Mammary epithelial cell (primary cell): ENCODE measurements at places on chromosomes 3 and 15. TPM values are rescaled to one million over a fixed set of nuclear protein-coding genes. Genes with fewer than 3 reads are reported as not detected.
A peak's percentile ranks its signal among the peaks of the same experiment; 100 is the strongest.

DNA sequence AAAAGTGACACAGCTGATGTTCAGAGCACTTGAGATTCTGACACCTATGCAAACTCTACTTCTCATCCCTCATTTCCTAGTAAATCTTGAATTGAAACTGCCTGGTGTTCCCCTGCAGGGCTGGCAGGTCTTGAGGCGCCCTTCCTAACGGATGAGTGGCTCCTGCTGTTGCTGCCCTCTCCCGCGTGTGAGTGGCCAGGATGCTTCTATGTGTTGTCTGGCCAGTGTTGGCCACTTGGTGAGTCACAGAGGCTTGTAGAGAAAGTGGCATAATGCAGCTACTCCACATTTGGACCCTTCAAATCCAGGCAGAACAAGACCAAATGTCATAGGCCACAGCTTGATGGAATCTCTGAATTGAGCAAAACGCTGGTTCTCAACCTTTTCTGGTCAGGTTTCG is 63.6 kb downstream of the MOBP start:
- no peak for DNase-seq

GRCh38 chr15:64163659-64164362 is 989 bp upstream of the PPIB start:
- peak; percentile 32 for DNase-seq

DNA sequence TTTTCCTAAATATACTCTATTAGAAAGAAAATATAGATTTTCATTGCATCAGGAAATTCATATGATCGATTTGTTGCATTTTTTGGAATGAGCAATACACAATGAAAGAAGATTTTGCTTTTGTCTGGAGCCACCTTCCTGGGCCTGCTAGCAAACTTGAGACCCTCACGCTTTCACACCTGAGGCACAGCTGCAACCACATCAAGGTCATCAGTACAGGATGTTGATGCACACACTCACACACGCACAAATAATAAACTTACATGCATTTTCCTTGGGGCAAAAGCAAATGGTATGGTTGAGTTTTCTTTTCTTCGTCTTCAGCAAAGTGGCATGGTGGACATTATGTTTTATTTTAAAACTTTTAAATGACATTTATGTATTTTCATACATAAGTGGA is 64.8 kb upstream of the SATB1 start:
- no peak for DNase-seq

- no peak for DNase-seq
These were observed 106.0 kb upstream of the LINGO1 start for GRCh38 chr15:77738441-77739302.

- no peak for DNase-seq
These were observed 18.1 kb upstream of the PARP14 start for GRCh38 chr3:122662505-122662904.

DNA sequence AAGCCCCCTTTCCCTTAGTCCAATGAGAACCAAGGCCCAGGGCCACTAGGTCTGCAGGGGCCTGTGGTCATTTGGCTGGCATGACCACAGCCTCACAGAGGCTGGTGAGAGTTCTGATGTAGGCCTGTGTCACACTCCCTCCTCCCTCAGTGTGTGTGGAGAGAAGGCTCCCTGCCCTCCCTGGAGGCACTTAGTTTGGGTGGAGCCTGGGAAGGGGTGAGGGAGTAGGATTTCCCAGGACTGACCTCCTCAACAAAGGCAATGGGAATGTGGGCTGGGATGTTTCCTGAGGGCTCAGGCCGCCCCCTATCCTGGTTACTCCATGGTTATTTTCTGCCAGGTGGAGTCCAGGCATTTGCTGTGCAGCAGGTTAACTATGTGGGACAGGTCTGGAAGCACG is 7.6 kb downstream of the TEX264 start:
- peak; percentile 22 for DNase-seq

GRCh38 chr3:124993466-124993865 is 58.9 kb upstream of the MUC13 start:
- DNase-seq: no peak

GRCh38 chr15:68411343-68411675 is 20.7 kb downstream of the ITGA11 start:
- no peak for DNase-seq

DNA sequence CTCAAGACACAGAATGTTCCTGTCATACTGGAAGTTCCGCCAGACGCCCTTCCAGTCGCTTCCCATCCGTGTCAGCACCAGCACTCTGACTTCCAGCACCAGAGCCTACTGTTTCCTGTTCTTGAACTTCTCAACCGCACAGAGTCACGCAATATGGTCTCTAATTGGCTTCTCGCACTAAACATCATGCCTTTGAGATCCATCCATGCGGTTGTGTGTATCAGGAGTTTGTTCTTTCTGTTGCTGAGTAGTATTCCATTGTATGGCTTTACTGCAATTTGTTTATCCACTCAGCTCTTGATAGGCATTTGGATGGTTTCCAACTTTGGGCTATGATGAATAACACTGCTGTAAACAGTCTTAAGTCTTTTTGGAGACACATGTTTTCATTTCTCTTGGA is 112.1 kb downstream of the LRRK1 start:
- DNase-seq: no peak

- DNase-seq: peak; percentile 100
These were observed 11.3 kb upstream of the C3orf52 start for GRCh38 chr3:112074616-112075497.

DNA sequence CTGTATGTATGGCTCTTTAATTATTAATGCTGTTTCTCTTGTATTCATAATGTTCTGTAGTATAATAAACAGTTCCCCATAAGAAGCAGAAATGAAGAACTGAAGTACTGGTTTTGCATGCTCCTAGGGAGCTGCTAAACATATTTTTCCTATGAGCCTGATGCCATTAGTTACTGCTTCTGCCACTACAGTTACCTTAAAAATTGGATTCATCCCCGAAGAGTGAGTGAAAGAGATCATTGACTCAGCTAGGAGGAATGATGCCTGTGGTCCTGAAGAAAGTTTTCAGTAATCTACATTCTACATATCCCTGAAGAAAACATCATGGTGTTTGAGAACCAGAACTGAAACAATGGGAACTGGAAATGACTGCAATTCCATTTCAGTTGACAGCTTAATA is 37.1 kb upstream of the ST3GAL6 start:
- peak; percentile 20 for DNase-seq

DNA sequence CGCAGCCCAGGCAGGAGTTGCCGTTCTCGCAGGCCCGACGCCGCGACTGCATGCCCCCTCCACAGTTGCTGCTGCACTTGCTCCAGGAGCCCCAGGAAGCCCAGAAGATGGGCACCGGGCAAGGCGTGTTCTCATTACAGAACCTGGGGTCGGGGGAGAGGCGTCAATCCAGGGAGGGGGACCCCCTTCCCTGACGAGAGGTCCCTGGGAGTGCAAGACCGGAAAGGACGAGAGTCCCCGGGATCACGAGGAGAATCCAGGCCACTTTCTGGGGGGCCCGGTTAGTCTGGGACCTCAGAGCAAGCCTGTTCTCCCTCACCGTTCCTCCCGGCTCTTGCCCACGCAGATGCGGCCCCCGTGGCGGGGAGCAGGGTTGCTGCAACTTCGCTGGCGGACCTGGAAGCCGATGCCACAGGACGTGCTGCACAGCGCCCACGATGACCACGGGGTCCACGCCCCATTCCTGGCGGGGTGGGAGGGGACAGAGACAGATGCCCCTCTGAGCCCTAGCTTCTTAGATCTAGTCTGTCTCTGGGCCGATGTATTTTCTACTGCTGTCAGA is 113.9 kb downstream of the SEMA5B start:
- DNase-seq: no peak

DNA sequence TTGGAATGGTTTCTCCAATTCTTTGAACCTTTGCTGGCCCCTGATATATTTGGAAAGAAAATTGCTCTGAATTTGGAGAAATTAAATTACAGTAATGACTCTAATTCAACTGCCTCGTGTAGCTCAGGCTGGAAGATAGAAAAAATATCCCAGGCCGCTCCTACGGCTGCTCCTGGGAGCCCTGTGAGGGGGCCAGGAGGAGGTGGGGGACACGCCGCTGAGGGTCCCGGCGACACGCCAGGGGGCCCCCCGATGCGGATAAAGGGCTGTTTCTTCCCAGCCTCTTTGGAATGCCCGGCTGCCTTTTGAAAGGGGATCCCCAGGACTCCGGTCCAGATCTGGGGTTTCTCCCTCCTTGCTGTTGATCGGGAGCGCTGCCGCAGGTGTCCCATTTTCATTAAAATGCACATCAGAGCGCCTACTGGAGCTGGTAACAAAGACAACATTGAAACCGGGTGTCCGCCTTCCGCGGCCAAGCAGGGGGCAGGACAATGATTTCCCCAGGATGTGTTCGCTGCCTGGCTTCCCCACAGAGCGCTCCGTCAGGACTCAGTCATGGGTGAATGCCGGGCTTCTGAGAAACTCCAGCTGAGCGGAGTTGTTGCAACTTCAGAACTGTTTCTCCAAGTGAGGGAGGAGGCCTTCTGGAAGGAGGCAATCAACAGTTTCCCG is 200.1 kb upstream of the KBTBD8 start:
- no peak for DNase-seq

- no peak for DNase-seq
These were observed 36.6 kb upstream of the CHL1 start for GRCh38 chr3:159974-160373.

Gene CHSY1
- total RNA-seq: 40.2 TPM

Gene TGM4
- 0.33 TPM for total RNA-seq

Gene SPINT1
- total RNA-seq: 154 and 159 TPM in 2 replicates

Gene STAC
- total RNA-seq: 19.3 and 25.4 TPM in 2 replicates

Gene TRH
- total RNA-seq: not detected

Gene ZNF35
- 16.3 TPM for total RNA-seq

Gene ARID3B
- total RNA-seq: 7.0 TPM

Gene SLC22A13
- 2.5 and 3.4 TPM in 2 replicates for total RNA-seq

Gene APH1B
- 15.9 and 18.4 TPM in 2 replicates for total RNA-seq

Gene HCN4
- not detected in 2 replicates for total RNA-seq

Gene CADPS
- not detected for total RNA-seq

Gene ZDHHC3
- total RNA-seq: 68.0 and 85.7 TPM in 2 replicates
